ENCODE measurements at places on chromosomes 11 and 22.

- H3K4me3 ChIP-seq, result no peak overlapping the region
- DNase-seq, result no peak
- no peak overlapping the region for H3K27ac ChIP-seq
- H3K36me3 ChIP-seq, result no peaks in the 10 kb centered on the region
Observed at GRCh38 chr22:26784772-26785171, 127.4 kb downstream of the MIAT start.

- no peaks in the 10 kb centered on the region for H3K4me1 ChIP-seq
- no peak overlapping the region for H3K27ac ChIP-seq
- no peaks in the 10 kb centered on the region for H3K27me3 ChIP-seq
- no peaks in the 10 kb centered on the region for H3K36me3 ChIP-seq
- no peak overlapping the region for H3K4me3 ChIP-seq
Observed at GRCh38 chr11:45683271-45684058, 18.0 kb upstream of the CHST1 start.

GRCh38 chr11:102921587-102922220 lies 33.8 kb downstream of the MMP13 start:
- no peak overlapping the region for H3K27ac ChIP-seq
- H3K4me1 ChIP-seq, result no peaks in the 10 kb centered on the region
- H3K4me3 ChIP-seq, result no peak overlapping the region

GRCh38 chr11:75245356-75246005 lies 4.9 kb downstream of the TPBGL start:
- H3K27ac ChIP-seq, result no peak overlapping the region
- H3K36me3 ChIP-seq, result no peaks in the 10 kb centered on the region
- peaks cover 32% of the 10 kb centered on the region for H3K27me3 ChIP-seq

GRCh38 chr11:64333556-64333955 lies 6.4 kb upstream of the CCDC88B start:
- no peaks in the 10 kb centered on the region for H3K36me3 ChIP-seq
- H3K4me1 ChIP-seq, result peaks cover 4% of the 10 kb centered on the region
- H3K27ac ChIP-seq, result no peak overlapping the region
- DNase-seq, result no peak
- no peaks in the 10 kb centered on the region for H3K27me3 ChIP-seq

GRCh38 chr11:104522650-104523049 lies 358.7 kb upstream of the PDGFD start:
- DNase-seq, result no peak
- H3K4me3 ChIP-seq, result no peak overlapping the region
- no peak overlapping the region for H3K27ac ChIP-seq
- no peaks in the 10 kb centered on the region for H3K36me3 ChIP-seq
- no peaks in the 10 kb centered on the region for H3K27me3 ChIP-seq

DNA sequence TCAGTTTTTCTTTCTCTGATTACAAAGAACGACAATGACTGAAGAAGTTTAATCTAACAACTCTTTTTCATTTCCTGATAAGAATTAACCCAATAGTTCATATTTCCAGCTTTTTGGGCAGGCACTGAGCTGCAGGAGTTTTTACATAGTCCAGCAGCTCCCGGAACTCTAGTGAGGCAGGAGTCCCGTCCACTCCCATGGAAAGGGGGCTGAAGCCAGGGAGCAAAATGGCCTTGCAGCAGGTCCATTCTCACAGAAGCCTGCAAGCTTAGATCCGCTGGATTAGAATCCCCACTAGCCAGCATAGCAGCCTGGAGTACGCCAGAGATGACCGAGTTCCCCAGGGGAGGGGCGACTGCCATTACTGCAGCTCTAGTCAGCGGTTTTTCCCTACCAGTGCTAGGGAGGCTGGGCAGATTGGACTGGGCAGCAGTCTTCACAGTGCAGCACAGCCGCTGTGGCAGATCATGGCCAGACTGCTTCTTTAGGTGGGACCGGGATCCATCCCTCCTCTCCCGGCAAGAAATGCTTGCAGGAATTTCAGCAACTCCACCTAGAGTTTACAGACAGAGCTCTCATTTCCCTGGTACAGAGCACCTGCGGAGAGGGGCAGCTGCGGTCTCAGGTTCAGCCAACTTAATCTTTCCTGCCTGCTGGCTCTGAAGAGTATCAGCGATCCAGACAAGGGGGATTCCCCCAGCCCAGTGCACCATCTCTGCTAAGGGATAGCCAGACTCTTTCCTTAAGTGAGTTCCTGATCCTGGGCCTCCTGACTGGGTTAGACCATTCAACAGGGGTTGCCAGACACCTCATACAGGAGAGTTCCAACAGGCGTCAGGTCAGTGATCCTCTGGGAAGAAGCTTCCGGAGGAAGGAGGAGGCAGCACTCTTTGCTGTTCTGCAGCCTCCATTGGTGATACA lies 742 bp upstream of the CASP4 start:
- peak overlapping the region; percentile 72 for H3K27ac ChIP-seq
- peak; percentile 32 for DNase-seq
- H3K27me3 ChIP-seq, result no peaks in the 10 kb centered on the region
- H3K4me3 ChIP-seq, result peak overlapping the region; percentile 48

DNA sequence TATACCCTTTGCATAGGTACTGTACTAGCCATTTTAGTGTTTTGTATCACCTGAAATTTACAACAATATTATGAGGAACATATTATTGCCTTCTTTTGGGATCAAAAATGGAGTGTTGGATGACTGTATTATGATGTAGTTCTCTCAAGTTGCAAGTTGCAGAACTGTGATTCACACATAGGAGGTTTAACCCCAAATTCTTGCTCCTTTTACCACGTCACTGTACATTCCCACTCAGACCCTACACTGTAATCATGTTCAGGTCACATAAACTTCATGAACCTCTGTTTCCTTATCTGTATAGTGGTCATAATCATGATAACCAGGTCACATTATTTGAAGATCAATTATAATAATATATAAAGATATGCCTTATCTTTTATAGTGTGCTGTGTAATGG lies 925.1 kb upstream of the TENM4 start:
- H3K4me3 ChIP-seq, result no peak overlapping the region
- no peaks in the 10 kb centered on the region for H3K4me1 ChIP-seq
- no peaks in the 10 kb centered on the region for H3K36me3 ChIP-seq
- H3K27me3 ChIP-seq, result no peaks in the 10 kb centered on the region
- no peak overlapping the region for H3K27ac ChIP-seq

GRCh38 chr11:110525883-110526282 lies 96.1 kb downstream of the FDX1 start:
- no peaks in the 10 kb centered on the region for H3K27me3 ChIP-seq
- no peak for DNase-seq
- H3K36me3 ChIP-seq, result no peaks in the 10 kb centered on the region
- H3K27ac ChIP-seq, result no peak overlapping the region
- no peaks in the 10 kb centered on the region for H3K4me1 ChIP-seq
- no peak overlapping the region for H3K4me3 ChIP-seq

GRCh38 chr22:45775569-45776312 lies 104.1 kb downstream of the ATXN10 start:
- no peak overlapping the region for H3K4me3 ChIP-seq
- H3K27me3 ChIP-seq, result no peaks in the 10 kb centered on the region
- H3K27ac ChIP-seq, result no peak overlapping the region
- no peak for DNase-seq

GRCh38 chr11:99932684-99933083 lies 754.4 kb upstream of the ARHGAP42 start:
- no peaks in the 10 kb centered on the region for H3K4me1 ChIP-seq
- no peak overlapping the region for H3K4me3 ChIP-seq
- H3K27me3 ChIP-seq, result no peaks in the 10 kb centered on the region
- H3K36me3 ChIP-seq, result no peaks in the 10 kb centered on the region
- no peak for DNase-seq

DNA sequence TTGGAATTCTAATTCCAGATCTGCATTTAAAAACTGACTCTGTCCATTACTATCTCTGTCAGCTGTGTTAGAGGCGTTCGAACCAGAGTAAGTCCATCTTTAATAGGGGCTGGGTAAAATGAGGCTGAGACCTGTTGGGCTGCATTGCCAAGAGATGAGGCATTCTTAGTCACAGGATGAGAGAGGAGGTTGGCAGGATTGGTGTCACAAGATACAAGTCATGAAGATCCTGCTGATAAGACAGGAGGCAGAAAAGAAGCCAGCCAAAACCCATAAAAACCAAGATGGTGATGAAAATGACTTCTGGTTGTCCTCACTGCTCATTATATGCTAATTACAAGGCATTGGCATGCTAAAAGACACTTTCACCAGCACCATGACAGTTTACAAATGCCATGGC lies 356.3 kb upstream of the ISX start:
- H3K4me3 ChIP-seq, result no peak overlapping the region
- peaks cover 14% of the 10 kb centered on the region for H3K27me3 ChIP-seq
- no peak for DNase-seq
- no peaks in the 10 kb centered on the region for H3K4me1 ChIP-seq
- H3K27ac ChIP-seq, result no peak overlapping the region

DNA sequence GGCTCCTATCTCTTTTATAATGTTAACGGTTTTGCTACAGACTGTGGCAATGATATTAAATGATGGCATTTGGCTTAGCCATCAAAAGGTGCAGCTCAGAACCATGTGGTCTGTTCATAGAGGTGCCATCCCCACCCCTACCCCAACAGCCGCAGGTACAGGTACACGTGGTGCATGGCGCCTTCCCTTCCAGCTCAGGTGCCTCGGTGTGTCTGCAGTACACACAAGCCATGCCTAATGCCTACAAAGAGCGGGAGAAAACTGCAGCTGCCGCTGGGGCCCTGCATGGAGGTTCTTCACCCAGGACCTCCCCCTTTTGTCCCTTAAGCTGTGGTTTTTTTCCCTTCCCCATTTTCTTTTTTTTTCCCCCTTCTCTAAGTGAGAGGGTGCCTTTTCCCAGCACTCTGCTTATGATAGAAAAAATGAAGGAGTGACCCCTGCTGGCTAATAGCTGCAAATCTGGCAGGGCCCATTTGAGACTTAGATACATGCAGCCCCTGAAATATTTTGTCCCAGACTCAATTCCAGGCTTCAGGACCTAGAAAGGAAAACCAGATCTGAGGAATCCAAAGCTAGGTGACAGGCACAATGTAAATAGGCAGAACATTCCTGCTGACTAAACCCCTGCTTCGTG lies 6.5 kb downstream of the OR52M1 start:
- no peak for DNase-seq
- no peaks in the 10 kb centered on the region for H3K36me3 ChIP-seq
- no peak overlapping the region for H3K27ac ChIP-seq
- H3K27me3 ChIP-seq, result no peaks in the 10 kb centered on the region
- no peak overlapping the region for H3K4me3 ChIP-seq

DNA sequence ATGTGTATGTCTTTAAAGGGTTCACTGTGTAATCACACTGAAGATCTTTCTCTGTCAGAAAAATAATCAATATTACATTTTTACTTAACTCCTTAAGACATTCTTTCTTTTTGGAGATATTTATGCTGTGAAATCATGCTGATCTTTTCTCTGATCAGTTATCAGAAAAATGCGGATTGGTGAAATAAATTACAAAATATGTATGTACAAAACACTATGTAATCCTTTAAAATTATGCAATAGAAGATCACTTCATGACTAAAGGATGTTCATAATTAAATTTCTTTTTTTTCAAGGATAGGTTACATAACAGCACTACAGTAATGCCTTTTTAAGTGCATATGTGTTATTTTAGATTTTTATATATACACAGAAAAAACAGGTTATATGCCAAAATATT lies 24.7 kb downstream of the BTBD10 start:
- H3K4me1 ChIP-seq, result peaks cover 22% of the 10 kb centered on the region
- no peaks in the 10 kb centered on the region for H3K36me3 ChIP-seq
- no peak for DNase-seq

GRCh38 chr11:6258141-6258540 lies 1.5 kb upstream of the CCKBR start:
- H3K27ac ChIP-seq, result no peak overlapping the region
- no peaks in the 10 kb centered on the region for H3K36me3 ChIP-seq
- H3K27me3 ChIP-seq, result peaks cover 49% of the 10 kb centered on the region
- peaks cover 12% of the 10 kb centered on the region for H3K4me1 ChIP-seq
- H3K4me3 ChIP-seq, result no peak overlapping the region

DNA sequence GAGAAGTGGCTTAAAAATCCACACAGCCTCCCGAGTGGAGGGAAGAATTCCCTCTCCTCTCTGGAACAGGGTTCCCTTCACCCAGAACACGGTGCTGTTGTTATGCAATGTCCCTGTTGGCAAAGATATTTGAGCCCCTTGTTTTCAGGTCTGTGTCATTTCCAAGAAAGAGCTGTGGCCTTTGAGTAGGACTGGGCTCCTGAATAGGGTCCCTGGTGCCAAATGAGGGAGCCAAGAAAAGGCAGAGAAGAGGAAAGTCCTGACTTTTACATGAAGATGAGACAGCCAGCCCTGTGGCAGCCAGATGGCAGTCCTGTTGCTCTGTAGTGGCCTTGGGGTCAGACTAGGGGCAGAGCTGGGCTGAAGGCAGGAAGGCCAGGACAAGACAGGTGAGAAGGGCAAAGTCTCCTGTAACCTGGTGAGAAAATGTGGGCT lies 51.2 kb upstream of the ELF5 start:
- H3K27me3 ChIP-seq, result peaks cover 12% of the 10 kb centered on the region
- H3K4me1 ChIP-seq, result no peaks in the 10 kb centered on the region
- H3K4me3 ChIP-seq, result no peak overlapping the region
- no peaks in the 10 kb centered on the region for H3K36me3 ChIP-seq
- DNase-seq, result no peak

DNA sequence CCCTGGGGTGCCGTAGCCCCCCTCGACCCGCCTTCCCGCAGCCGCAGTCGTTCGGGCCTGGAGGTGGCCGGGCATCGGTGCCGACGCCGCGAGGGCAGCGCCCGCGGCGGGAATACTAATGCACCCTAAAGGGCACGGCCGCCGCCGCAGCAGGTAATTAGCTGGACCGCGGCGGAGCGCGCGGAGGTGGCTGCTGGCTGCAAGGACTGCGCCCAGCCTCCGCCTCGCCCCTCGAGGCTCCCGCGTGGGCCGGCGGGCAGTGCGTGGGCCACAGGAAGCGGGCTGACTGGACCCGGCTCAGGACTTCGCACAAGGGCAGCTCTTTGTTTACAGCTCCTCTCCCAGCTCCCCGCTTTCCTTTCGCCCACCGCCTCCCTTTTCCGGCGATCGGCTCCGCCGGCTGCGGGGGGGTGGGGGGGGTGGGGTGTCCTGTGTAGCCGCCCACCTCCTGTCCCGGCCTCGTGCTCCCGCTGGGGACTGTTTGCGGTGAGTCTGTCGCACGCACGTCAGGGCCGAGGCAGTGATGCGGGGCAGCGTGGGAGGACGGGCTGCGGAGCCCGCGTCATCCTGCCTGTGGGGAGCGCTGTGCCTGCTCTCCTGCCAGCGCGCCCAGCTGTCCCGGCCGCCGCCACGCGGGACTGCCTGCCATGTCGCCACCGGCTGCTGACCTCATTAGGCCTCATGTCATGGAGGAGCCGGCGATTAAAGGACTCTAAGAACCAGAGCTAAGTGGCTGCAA lies 53.2 kb downstream of the GRIK4 start:
- H3K4me3 ChIP-seq, result peak overlapping the region; percentile 52
- peak overlapping the region; percentile 24 for H3K27ac ChIP-seq
- H3K36me3 ChIP-seq, result no peaks in the 10 kb centered on the region
- peaks cover 27% of the 10 kb centered on the region for H3K4me1 ChIP-seq

Measured in heart right ventricle (tissue), 16 donors.